Stimulated activated memory B cell treated with anti-CD40 and anti-IgM and Interleukin-4, amounts not matched to agents 10 μg/mL and 1 μg/mL and 100 μg/mL, for 72 hours (primary cell): ENCODE measurements at places on chromosomes 16 and 17.

DNA sequence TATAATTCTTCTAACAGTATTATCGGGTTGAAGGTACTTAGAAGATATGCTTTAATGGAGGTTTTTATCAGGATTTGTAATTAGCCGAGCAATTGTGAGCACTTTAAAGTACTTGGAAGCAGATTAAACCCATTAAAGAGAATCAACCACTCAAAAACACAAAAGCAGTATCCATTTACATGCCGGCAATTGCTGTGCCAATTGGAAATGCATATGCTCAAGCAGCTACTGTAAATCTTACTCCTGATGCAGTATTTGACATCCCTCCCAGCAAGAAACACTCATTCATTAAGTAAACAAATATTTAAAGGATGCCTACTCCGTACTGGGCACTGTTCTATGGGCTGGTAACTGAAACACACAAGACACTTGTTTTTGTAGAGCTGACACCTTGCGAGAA is 11.4 kb upstream of the CCL1 start:
- ATAC-seq = no peak

GRCh38 chr16:47924950-47925349 is 230.8 kb downstream of the ABCC12 start:
- no peak for ATAC-seq

DNA sequence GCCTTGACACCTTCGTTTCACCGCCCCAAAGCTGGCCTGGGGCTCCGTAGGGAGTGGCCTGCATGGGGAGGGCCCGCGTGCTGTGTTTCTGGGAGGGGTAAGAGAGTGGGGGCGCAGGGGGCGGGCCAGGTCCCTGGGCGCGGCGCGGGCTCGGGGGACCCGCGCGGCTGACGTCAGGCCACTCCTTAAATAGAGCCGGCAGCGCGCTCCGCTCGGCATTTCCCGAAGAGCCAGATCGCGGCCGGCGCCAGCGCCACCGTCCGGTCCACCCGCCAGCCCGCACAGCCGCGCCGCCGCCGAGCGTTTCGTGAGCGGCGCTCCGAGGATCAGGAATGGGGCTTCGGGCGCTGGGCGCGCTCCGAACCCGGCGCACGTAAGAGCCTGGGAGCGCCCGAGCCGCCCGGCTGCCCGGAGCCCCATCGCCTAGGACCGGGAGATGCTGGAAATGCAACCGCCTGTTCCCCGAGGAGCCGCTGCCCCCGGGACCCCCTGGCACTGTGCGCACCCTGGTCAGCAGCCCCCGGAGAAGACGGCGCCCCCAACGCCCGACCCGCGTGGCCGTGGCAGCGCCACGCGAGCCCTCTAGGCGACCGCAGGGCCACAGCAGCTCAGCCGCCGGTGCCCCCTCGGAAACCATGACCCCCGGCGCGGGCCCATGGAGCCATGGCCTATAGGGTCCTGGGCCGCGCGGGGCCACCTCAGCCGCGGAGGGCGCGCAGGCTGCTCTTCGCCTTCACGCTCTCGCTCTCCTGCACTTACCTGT is at the start of gene HS3ST2:
Gene HS3ST2 (plus strand): TSS at position 215 of the 763 bp plus-strand sequence. CDS start 449 bp downstream, at position 664.
- no peak for ATAC-seq

GRCh38 chr17:75061618-75062017 is 14.6 kb downstream of the KCTD2 start:
- no peak for ATAC-seq

DNA sequence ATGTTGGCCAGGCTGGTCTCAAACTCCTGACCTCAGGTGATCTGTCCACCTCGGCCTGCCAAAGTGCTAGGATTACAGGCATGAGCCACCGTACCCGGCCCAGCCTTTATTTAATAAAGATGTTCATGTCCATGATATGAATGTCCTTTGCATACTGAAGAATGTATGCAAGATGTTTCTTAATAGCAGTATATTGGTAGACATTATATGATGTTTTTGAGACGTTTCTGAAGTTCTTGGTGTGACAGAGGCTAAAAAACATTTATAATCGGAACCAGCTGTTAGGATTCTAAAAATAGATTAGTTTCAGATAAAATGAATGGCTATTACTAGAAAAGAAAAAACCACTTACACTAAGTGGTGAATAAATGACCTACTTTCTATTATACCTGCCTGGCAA is 11.8 kb downstream of the PDZD9 start:
- no peak for ATAC-seq

DNA sequence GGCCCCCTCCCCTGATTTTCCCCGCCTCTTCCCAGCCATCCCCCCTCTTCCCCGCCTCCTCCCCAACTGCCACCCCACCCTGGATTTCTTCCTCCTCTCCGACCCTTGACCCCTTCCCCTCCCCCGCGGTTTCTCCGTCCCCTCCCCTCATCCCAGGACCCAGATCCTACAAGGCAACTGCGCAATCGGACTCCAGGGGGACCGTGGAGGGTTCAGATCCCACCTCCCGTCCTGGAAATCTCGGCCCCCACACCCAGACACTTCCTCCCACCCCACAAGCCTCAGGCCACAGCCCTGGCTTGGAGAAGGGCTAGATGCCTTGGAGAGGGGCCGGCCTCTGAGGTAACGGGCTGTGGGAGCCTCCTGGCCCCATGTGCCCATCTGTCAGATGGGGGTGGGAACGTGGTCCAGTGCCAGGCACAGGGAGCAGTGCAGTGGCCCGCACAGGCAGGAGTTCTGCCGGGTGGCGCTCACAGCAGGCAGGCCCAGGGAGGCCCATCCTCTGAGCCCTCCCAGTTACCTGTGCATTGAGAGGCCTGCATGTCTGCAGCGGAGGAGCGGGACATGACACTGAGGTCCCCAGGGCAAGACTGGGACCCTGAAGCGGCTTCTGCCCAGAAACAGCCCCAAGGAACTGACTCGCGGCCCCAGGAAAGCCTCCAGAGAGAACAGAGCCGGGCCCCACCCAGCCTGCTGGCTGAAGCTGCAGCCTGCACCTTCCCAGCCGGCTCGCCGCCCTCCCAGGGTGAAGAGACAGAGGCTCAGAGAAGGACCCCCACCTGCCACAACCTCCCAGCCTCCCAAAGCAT is 16.7 kb downstream of the ZNF423 start:
- no peak for ATAC-seq

DNA sequence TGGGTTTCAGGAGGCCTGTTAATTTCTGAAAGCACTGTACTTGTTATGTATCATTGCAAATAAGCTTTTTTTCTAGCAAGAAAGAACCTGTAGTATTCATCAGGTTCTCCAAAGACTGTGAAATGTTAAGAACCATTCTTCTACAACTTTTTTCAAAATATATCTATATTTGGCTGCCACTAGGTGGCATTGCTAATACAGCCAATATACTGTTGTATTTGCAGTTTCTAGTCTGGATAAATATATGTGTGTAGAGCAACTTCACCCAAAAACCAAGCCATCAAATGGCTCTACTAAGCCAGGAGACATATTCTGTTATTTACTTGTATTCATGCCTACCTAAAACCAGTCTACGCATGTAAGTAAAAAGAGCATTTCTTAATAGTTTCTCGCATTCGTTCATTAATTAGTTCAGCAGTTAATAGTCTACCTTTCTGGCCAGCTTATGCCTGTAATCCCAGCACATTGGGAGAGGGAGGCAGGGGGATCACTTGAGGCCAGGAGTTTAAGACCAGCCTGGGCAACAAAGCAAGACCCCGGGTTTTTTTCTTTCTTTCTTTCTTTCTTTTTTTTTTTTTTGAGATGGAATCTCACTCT is 39.5 kb downstream of the VMP1 start:
- ATAC-seq = peak; percentile 64

DNA sequence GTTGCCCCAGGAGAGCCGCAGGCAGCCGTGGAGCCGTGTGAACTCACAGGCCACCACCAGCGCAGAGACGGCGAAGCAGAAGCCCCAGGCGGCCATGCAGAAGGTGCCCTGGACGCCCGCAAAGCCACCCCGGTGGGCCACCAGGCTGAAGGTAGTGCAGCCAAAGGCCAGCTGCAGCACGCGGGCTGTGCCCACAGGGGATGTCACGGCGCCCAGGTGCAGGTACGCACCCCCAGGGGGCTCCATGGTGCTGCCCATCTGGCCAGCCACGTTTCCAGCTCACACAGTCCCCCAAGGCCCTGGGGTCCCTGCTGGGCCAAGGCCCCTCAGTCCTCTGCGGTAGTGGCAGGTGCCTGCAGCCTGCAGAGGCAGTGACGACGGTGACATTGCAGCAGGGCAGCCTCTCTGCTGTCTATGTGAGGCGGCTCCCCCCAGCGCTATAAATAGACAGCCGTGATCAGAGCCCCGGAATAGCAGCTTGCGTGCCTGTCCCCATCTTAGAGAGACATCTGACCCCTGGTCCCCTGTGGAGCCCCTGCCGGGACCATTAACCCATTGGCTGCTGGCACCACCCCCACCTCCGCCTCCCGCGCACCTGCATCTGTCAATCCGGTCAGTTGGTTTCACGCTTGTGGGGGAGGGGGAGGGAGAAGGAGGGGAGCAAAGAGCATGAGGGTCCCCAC is 4.5 kb upstream of the PYCR1 start:
- no peak for ATAC-seq

- ATAC-seq = peak; percentile 62
Observed at GRCh38 chr16:15835136-15835878, 21.5 kb downstream of the MYH11 start.

GRCh38 chr17:65455154-65455971 is 106.1 kb downstream of the AXIN2 start:
- ATAC-seq = no peak

- ATAC-seq = peak; percentile 96
Observed at GRCh38 chr16:13997933-13998332, 73.2 kb upstream of the MRTFB start.

GRCh38 chr17:28996554-28997096 is 9.2 kb downstream of the SEZ6 start:
- no peak for ATAC-seq

DNA sequence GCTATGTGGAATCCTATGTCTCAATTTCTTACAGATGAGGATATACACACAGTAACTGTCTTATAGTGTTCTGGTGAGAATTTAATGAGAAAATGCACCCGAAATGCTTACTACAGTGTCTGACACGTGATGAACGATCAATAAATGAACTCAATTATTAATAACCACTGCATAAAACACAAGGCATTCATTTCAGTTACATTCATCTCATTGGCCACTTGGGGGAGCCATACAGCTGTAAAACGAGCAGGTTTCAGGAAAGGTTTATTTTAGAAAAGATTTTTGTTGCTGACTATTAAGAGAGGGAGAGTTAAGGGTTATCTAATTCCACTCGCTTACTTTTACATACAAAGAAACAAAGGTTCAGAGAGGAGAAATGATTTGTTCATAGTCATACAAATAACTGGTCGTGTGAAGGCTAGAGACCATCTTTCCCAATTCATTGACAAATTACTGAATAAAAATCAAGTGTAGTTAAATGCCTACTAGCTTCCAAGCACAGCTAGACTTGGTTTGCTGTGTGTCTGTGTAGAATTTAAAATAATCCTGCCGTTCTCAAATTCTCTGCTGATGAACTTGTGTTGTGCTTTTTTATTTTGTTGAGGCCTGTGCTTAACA is 160.1 kb downstream of the MAP2K4 start:
- ATAC-seq = no peak

DNA sequence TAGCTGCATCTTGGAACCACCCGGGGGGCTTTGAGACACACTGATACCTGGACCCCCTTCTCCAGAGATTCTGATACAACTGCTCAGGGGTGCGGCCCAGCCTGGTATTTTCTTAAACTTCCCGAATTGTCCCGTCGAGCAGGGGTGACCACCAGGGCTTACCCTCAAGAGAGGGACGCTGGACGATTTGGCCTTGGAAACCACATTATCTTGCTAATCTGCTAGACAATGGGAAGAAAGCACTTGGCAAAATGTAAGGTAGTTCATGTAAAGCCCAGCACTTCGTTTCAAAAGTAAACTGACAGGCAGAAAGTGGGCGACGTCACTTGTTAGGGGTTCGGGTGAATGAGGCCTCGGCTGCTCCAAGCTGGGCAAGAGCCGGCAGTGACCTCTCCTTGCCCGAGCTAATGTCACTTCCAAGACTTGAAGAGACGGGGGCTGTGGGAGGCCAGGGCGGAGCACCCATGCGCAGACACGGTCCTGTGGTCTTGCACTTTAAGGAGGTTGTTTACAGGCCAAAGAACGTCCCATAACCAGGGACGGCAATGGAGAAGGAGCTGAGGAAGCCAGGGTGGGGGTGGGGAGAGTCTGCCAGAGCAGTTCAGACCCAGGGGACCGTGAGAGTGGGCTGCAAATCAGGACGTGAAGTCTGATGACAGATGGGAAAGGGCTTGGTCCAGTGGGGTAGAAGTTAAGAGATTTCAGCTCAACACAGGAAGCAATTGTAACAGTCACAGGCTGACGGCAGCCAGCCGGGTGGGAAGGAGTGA is 152.7 kb upstream of the GSE1 start:
- ATAC-seq = no peak

GRCh38 chr17:40517286-40517662 is 15.9 kb upstream of the TNS4 start:
- ATAC-seq = no peak

- no peak for ATAC-seq
Observed at GRCh38 chr16:49661465-49662187, 194.3 kb downstream of the ZNF423 start.

DNA sequence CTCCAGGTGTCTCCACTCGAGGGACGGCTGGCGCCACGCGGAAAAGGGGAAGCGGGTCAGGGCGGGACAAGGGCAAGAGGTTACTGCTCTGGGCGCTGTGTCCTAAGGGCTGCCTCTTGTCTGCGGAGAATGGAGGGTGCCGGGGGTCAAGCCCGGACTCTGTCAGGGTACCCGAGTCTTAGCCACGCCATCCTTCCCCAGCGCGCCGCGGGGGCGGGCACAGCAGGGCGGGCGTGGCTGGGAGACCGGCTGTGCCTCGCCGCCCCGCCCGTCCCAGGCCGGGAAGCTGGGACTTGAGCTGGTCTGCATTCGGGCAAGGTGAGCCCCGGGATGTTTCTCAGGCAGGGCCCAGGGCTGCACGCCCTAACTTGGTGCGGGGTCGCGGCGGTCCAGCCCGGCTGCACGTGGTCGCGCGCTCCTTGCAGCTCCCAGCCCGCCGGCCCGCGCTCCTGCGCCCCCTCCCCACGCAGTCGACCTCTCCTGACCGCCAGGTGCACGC is 6.2 kb upstream of the ACTG1 start:
- peak; percentile 3 for ATAC-seq

DNA sequence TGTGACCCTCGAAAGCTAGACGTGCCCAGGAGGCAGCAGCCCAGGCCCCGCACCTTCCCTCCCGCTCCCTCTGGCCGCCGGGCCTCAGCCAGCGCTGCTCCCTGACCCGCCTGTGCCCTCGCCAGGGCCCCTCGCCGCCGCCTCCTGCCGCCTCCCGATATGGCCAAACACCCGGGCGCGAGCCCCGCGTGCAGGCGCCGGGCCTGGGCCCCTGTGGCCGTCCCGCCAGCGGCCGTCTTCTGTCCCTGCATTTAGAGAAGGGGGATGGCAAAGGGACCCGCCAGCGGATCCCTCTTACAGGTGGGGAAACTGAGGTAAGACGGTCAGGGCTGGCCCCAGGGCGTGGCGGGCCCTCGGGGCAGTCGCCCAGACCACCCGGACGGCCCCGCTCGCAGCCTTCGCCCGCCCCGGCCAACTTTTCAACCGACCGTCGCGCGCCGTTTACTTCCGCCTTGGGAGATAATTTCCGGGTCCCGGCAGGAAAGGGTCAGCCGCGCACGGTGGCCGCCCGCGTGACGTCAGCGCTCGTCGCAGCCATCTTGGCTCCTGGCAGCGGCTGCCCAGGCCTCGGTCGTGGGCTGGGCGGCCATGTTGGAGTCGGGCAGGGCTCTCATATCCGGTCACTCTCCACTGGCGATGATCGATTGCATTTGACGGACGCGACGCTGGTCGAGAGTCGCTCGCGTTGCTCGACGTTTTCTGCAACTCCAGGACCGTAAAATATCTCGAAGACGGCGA is 7.0 kb upstream of the GNG13 start:
- peak; percentile 95 for ATAC-seq
